ENCODE measurements at places on chromosomes 7 and 10.

- no peak for DNase-seq
Observed at GRCh38 chr10:125158275-125158600, 2.1 kb downstream of the CTBP2 start.

DNA sequence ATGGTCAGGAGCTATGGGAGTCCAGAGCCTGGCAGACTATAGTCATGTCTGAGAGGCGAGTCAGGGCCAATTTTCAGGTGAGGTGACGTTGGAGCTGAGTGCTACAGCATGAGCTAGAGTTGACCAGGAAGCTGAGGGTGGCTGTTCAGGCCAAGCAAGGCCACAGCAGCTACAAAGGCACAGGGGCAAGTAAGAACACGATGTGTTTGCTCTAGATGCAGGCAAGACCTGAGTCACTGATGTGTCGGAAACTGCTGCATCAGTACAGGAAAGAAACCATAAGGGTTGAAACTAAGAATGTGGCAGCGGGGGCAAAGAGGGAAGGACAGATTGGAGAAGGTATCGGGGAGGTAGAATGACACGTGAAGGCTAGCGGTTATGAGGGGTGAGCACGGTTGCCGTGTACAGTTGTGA, 11.8 kb upstream of the RRP12 start:
- peak; percentile 93 for DNase-seq

DNA sequence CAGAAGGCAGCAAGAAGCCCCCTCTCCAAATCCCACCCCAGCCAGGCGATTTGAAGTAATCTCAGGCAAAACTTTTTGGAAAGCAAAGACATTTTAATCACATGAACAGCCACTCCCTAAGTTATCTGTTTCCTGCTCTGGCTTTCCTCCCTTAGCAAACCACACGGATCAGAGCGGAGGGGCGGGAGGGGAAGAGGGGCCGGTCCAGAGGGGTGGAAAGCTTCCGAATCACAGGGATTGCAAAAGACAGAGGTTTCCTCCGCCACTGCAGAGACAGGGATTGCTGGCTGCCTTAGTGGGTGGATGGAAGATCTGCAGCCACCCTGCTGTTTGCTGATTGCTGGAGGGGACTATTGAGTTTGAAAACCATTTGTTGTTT, 41.2 kb downstream of the ZCCHC24 start:
- DNase-seq: no peak

DNA sequence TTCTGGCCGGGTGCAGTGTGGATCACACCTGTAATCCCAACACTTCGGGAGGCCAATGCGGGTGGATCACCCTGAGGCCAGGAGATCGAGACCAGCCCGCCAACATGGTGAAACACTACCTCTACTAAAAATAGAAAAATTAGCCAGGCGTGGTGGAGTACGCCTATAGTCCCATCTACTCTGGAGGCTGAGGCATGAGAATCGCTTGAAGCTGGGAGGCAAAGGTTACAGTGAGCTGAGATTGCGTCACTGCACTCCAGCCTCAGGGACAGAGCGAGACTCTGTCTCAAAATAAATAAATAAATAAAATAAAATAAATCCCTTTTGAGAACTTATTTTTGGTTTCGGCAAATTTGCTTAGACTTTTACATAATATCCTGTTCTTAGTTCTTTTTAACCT, 31.3 kb upstream of the ATP6V0A4 start:
- no peak for DNase-seq

DNA sequence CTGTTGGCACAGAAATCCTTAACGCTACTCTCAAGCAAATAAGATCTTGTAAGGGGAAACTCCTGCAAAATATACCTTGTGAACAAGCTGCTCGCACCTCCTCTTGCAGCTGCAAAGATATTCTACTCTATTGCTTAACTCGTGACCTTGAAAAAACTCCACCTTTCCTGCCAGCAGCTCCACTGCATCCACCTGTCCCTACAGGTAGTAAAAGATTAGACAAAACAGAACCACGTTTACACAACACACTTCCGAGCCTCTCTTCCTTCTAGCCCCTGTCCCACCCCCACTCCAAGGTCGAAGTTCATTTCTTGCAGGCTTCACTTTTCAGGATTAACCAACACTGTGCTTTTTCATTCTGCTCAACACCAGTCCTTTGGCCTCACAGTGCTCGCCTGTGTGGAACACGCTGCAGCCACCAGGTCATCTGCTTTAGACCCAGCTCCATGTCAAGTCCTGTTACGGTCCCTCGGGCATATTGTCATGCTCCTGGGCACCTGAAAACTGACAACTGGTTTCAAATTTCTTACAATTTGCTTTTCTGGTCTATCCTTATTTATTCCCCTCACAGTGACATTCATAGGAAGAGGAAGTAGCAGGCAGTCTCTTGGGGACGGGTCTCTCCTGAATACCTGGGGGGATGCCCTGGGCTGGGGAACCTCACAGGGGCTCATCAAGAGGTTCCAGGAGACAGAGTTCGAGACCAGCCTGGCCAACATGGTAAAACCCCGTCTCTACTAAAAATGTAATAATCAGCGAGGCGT, 165.8 kb upstream of the KLF14 start:
- DNase-seq: no peak

GRCh38 chr10:366186-366585, 230.9 kb downstream of the ZMYND11 start:
- no peak for DNase-seq

DNA sequence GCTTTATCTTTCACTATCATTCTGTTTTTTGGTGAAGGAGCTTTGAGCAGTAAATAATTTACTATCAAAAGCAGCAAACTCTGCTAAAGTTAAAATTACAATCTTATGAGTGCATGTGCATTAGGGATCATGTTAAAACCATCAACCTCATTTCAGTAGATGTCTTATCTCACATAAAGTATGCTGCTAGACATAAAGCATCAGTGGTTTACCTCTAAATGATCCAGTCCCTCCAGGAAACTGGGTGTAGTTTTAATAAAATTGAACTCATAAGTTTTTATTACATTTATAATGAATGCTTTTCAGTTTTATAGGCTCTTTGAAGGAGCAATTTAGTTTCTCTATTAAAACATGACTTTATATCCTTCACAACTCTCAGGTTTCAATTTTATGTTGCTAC, 108.7 kb downstream of the LRRN3 start:
- DNase-seq: no peak

DNA sequence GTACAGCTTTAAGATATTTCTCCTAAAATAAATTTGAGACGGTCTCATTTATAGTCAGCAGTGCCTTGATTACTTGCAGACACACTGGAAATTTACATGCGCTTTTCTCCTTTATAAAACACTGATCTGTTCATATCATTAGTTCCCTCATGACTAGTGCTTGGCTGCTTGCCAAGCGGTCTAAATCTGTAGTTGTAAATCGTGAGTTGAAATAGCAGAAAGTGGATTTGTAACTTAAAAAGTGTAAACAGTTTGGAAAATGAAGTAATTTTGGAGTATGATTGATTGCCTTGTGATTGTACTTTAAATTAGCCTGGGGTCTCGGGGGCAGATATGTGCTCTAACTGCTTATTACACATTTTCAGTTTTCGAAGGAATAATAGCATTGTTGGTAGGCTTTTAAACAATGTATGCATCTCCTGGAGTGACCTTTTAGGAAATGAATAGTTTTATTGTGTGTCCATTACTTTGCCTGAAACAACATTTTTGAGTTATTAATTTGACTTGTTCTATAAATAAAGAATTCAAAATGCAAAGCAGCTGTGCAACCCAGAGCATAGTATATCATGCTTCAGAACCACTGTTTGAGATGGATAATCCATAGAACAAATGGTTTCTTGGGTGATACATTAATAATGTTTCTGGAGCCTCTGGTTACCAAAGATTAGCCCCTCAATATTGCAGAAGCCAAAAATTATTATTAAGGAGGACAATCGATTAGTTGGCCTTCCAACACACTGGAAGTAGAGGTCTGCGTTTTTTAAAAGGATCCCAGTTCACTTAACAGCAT, 73.3 kb downstream of the ARID5B start:
- DNase-seq: no peak

DNA sequence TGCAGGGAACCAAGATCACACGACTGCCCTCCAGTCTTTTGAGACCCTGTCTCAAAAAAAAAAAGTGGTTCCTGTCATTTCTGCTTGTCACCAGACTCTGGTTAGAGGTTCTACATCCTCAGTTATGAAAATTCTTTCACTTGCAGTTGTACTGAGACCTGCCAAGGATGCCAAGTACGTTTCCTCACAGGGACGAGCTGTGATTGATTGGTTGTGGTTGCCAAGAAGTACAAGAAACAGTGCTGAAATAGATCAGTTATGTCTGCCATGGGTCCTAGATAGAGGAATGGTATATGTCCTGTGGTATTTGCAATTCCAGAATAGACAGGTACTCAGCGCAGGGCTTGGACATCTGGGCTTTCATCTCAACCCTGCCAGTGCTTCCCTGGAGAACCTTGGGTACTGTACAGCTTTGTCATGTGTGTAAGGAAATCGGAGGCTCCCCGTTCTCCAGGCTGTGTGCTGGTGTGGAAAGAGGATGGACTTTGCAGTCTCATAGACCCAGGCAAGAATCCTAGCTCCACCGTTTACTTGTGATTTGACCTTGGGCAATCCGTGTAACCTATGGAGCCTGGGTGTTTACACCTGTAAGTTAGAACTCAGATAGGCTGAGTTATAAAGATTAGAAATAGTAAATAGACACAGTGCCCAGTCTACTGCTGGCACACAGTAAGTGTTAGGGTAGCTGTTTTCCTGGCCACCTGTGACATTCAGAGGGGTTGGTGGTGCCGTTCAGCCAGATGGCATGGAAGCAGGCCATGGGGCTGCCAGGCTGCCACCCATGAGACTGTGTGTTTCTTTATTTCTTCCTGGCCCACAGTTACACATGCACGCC, 53.0 kb downstream of the COL13A1 start:
- DNase-seq: no peak

DNA sequence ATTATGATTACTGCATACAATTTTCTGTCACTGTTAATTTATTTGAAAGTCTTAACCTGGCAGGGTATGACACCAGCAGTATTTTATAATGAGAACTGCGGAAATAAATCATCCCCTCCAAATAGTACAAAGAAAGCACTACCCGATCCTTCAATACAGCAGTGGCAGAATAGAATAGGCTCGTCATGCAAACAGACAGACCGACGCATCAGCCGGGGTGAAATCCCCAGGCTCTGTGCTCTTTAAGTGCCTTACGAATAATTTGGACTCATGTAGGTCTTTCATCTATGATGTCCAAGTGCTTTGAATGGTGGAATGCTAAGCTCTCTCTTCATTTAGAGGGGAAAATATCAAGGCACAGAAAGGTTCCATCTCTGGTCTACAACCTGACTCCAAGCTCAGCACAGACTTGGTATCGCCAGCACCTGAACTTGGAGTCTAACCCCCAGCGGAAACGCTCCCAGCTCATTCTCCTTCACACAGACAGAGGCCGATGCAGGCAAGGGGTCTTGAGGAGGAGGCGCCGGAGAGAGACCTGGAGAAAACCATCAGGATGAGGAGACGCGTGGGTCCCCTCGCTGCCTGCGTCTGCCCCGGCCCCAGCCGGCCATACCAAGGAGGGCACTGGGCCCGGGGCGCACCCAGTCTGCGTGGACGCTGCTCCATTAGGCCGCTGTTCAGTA, 568.1 kb upstream of the MKI67 start:
- no peak for DNase-seq

DNA sequence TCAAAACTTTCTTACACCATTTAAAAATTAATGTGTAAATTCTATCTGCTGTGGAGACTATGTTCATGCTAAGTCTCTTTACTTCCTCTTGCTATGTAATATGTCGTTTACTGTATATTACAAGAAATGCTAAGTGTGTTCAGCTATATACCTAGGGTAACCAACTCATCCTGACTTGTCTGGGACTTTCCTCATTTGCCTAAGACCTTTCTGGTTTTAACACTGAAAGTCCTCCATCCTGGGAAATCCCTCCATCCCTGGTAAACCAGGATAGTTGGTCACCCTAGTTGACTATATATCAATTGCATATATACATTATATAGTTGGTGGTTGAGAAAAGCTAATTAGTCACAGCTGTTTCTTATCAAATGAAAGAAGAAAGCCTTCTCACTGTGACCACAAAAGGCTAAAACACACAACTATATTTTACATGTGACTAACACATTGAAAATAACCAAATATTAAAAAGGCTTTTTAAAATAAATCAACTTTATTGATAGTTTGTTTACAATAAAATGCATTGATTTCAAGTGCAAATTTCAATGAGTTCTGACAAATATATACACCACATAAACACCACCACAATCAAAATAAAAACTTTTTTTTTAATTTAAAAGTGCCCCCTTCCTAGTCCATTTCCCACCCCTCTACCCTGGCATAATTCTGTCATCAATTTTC, 167.7 kb upstream of the INHBA start:
- DNase-seq: peak; percentile 26

- DNase-seq: peak; percentile 3
Observed at GRCh38 chr7:11130601-11131000, 156.9 kb downstream of the PHF14 start.

GRCh38 chr10:24882047-24882698, 70.2 kb downstream of the PRTFDC1 start:
- peak; percentile 71 for DNase-seq

GRCh38 chr7:2911466-2911865, 67.4 kb upstream of the GNA12 start:
- DNase-seq: no peak

DNA sequence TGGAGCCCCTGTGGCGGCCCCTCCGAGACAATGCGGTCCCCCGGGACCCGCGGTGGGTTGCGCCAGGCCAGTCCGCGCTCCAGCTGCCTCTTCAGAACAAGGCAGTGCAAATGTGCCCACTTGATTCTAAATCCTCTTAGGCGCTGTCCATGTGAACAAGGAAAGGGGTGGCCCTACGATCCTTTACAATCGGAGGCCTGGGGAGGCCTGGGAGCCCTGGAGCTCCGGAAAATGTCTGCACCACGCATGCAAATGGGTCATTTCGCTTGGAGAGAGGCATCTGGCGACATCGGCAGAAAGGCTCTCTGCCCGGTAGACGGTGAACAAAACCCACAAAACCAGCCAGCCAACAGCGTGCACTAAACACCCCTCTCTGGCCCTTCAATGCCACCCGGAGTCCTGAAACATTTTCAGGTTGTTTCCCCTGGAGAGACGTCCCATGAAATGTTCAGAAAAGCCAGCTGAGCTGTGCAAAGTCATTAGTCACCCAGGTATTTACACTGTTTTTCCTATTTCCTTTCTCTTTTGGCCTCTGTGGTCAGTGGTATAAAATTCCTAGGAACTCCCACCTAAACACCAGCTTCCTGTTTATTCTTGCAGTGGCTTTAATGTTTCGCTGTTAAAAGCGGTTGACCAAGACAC, 102.8 kb upstream of the ZNF438 start:
- DNase-seq: peak; percentile 45

- DNase-seq: peak; percentile 83
Observed at GRCh38 chr7:151232917-151233701, 826 bp downstream of the CHPF2 start.

Measured in activated CD4-positive, alpha-beta T cell treated with anti-CD3 and anti-CD28 coated beads, Interleukin-10, Interleukin-2, amounts not matched to agents 100 ng/mL and 50 ng/mL, durations not matched to agents 16 hours and 8 hours (primary cell).